ENCODE measurements at places on chromosomes 1 and 21.
A peak's percentile ranks its signal among the peaks of the same experiment; 100 is the strongest.

DNA sequence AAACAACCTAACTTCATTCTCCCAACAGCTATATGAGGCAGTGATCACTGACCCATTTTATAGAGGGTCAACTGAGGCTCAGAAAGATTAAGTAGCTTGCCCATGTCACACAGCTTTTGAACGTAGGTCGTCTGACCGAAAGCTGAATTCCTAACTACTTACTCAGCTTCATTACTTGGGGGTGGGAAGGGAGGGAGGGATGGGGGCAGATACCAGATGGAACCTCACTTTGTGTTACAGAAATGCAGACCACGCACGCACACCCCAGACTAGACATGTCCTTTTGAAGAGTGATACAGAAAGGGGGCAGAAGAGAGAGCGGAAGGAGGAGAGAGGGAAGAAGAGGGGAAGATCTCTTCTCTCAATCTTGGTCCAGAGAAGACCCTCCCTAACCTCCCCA is 2.3 kb downstream of the ADGRB2 start:
- no peak for DNase-seq

DNA sequence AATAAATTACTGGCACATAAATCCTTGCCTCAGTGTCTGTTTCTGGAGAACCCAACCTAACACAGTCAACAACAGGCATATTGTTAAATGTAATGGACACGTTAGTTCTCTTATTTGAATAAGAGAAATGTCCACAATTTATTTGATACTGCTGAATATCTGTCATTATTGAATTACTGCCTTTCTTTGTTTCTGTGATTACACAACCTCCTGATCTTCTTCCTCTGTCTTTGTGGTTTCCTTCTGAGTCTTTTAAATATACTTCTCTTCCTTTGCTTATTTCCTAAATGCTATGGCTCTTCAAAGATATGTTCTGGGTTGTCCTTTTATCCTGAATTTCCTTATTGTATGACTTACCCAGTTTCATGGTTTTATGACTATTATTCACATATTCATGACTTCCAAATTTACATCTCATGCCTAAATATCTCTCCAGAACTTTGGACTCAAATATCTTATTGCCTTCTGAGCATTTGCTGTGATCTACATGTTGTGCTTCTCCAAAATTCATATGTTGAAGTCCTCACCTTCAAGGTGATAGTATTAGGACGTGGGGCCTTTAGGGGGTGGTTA is 39.9 kb downstream of the MSH4 start:
- DNase-seq: no peak

DNA sequence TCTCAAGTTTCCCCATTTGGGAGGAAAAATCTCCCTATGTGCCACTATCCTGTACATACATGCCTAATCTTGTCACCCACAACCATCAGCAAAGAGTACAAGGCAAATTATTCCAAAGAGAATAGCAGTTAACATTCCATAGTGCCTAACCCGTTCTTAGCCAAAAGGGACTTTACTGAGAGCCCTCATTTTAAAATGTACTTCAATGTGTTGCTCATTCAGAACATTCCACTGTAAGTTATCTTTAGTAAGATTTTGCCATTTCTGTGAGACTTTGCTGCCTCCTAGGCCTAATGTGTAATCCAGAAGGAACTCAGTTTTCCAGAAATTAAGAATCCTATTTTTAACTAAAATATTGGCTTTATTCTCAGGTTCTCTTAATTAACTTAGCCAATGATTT is 11.3 kb upstream of the MRPL55 start:
- no peak for DNase-seq

GRCh38 chr1:111201275-111202090 is 1.0 kb upstream of the DENND2D start:
- DNase-seq: peak; percentile 62

DNA sequence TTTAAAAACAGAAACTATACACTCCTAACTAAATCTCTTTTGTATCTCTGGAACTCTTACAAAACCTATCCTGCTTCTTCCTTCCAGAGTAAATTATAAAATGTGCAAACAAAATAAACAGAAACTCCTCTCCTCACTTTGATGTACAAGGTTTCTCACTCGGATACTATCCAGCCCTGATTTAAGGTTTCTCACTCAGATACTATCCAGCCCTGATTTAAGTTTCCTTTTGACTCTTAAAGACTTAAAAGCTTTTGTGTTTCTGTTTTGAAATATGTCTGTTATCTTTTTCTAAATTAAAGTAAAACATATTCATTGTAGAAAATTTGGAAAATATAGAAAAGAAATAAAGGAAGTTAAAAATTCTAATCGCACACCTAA is 132.5 kb downstream of the CRB1 start:
- DNase-seq: no peak

- DNase-seq: peak; percentile 82
Measured at GRCh38 chr1:71049951-71050598, 2.5 kb upstream of the PTGER3 start.

GRCh38 chr21:31671146-31671716 is 11.7 kb downstream of the SOD1 start:
- DNase-seq: no peak

- DNase-seq: no peak
Measured at GRCh38 chr21:34335316-34335715, 28.5 kb upstream of the KCNE2 start.

- no peak for DNase-seq
Measured at GRCh38 chr1:47317841-47318240, 3.9 kb upstream of the STIL start.

DNA sequence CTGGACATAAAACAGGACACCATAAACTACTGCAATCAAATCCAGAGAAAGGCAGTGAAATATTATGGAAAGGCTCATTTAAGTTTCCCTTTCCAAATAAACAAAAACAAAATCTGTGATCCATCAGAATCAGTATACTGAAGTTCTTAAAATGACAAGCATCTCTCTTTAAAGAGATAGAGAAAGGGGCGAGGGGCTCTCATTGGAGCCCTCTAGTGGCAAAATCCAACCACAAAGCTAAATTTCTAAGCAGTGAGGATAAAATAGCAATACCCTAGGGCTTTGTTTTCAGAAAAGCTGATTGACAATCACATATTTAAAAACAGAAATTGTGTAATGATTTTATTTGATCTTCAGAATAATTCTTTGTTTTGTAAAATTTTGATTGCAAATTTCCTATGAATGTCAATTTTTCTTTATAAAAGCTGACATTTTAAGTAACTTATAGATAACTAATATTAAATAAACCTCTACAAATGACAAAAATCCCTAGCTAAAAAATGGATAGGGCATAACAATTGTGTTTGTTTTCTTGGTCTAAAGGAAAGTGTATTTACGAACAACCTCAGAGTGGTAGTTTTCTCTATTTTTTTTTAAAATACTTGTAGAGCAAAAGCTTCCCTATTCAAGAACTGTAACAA is 138.2 kb downstream of the COL24A1 start:
- peak; percentile 50 for DNase-seq

GRCh38 chr1:153527023-153527682 is 8.6 kb downstream of the S100A6 start:
- DNase-seq: no peak

DNA sequence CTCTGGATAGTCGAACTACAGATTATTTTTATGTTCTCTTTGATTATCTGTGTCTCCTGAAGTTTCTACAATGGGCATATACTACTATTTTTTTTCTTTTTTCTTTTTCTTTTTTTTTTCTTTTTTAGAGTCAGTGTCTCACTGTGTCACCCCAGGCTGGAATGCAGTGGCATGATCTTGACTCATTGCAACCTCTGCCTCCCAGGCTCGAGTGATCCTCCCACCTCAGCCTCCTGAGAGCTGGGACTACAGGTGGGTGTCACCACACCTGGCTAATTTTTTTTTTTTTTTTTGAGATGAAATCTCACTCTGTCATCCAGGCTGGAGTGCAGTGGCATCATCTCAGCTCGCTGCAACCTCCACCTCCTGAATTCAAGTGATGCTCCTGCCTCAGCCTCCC is 250.7 kb upstream of the KAZN start:
- DNase-seq: no peak

- DNase-seq: no peak
Measured at GRCh38 chr1:36769886-36770830, 264.2 kb downstream of the GRIK3 start.

- peak; percentile 92 for DNase-seq
Measured at GRCh38 chr1:100347009-100347966, 5.0 kb upstream of the CDC14A start.

DNA sequence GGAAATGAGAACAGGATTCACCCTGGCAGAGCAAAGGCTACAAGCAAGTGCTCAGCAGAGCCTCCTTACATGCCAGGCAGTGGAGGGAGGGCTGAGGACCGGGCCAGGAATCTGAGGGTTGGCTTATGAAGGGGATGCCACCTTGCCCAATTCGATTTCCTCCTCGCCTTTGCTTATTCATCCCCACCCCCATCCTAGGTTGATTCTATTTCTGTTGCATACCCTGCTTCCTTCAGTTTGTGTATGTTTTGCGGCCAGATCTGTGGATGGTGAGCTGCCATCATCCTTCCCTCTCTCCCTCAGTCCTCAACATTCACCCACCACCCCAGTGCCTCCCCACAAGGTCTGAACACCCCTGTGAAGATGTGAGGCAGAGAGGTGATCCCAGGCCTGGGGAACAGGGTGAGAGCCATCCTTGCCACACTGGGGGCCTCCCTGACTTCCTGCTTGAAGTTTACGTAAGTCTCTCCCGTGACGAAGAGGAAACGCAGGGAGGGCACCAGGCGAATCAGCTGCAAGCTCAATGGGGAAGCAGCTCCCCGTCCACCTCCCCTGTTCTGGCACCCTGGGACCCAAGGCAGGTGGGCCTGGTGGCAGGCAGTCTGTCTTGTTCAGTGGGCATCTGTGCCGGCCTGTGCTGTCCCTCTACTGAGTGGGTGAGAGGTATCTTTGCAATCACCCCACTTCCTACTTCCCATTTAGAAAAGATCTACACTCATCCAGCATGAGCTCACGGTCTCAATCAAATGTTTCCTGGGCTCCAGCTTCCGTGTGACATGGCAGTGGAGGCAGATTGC is 50.6 kb upstream of the CNTN2 start:
- no peak for DNase-seq

GRCh38 chr1:243819438-243819839 is 30.6 kb downstream of the AKT3 start:
- DNase-seq: no peak

DNA sequence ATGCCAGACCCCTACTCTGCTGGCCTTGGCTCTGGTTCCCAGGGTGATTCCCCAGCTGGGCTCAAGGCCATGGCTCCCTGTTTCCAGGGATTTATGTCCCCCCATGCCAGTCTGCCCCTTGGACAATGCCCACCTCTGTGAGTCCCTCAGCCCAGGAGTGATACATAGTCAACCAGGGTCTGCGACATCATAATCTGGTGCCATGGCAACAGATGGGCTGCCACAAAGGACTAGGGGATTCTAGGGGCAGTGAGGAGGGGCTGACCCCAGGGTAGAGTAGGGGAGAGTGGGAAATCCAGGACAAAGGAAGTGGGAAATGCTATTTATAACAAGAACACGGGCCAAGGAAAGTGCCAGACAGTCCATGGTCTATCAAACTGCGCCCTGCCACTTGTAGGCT is 33.8 kb downstream of the LRP8 start:
- no peak for DNase-seq

GRCh38 chr1:26067432-26067911 is at the start of gene TRIM63:
Gene TRIM63, minus strand, starts transcription at chr1:26067630. Its CDS starts 136 bp downstream, at chr1:26067494.
- no peak for DNase-seq

DNA sequence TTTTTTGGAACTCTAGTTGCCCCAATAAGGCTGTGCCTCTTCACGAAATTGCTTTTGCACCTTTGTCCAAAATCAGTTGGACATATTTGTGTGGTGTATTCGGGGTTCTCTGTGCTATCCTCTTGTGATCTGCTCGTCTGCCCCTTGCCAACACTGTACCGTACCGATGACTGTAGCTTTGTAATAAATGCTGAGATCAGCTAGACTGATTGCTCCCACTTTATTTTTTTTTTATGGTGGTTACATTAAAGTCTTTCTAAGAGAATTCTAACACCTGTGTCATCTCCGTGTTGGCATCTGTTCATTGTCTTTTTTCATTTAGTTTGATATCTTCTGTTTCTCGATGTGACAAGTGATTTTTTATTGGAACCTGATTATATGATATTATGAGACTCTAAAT is 94.1 kb downstream of the ADARB1 start:
- peak; percentile 9 for DNase-seq

- DNase-seq: peak; percentile 32
Measured at GRCh38 chr1:156214024-156214748, 1.4 kb downstream of the PMF1 start.

DNA sequence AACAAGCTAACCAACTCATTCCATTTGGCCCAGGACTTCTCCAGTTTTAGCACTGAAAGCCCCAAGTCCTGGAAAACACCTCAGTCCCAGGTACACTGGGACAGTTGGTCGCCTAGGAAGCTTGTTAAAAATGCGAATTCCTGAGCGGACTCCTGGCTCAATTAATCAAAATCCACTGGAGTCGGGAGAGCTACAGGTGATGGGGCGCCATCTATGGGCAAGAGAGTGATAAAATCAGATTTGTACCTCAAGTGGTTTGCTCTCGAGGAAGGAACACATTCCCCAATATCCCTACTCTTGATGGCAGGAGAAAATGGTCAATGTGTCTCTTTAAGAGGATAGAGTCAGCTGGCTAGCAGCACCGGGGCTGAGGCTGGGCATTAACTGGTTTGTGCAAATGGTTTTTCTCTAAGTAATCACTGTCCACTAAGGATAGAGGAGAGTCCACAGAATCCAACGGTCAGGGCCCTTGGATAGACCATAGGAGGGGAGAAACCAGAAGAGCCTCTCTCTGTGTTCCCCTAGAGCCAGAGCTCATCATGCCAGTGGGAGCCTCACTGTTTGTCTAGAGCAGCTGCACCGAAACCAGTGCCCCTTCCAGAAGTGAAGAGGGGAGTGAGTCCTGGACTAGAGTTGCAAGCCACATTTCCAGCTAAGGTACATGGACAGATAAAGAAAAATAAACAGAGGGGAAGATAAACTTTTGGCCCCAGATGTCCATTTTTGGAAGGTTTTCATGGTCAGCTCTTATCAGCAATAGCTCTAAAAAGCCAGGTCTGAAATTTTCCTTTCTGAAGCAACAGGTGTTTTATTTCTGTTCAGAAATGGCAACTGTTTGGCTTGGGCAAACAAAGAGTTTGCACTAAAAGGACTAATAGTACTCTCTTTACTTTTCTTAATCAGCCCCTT is 148.5 kb downstream of the TENT5C start:
- DNase-seq: peak; percentile 77
